ENCODE measurements at places on chromosomes 2 and 18.

DNA sequence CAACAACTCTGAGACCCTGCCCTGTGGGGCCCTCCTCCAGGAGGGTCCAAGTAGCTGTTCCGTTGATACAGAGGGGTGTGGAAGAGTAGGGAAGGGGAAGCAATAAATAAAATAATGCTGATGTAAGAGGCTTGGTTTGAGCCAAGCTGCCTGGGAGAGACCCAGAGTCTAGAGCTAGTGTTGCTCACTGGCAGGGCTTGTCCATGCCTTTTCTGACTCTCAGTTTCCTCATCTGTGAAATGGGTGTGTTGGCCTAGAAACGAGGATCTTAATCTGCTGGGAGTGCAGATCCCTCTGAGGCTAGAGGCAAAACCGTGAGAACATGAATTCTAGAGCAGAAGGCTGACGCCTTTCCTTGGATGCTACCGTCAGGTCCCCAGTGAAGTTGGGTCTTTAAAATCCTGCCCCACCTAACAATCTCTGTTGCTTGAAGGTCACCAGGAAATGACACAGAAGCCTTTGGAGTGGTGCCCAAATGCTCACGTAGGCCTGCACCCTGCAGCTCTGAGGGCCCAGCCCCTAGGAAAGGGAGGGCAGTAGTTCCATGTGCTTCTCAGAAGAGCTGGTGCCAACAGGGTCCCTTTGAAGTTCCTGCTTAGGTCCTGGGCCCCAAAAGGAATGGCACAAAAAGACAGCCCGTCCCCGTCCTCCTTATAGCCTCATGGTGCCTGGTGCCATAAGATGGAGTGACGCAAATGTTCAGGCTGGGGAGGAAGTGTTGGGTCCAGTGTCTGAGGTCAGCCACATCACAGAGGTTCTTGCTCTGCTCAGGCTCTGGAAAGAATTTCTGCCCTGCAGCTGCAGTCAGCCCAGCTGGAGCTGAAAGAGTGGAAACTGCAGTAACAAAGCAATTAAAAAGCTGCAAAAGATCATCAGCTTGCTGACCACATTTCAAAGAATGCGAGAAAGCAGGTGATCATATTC, 73.2 kb upstream of the SMAD2 start:
- no peak for ATAC-seq

DNA sequence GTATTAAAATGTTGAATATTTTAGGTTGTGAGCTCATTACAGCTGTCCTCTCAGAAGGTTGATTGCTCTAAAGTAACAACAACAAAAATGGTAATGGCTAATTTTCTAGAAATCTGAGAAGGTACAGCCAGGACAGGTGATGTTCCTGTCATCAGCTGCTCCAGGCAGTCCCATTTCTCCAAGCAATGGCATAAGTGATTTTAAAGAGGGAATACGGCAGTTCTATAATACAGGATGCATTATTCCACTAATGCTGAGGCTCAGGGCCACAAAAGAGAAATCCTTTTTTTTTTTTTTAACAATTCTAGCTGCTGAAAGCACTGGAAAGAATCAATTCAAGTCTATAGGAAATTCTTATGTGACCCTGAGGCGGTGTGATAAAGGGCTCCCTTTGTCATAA, 199.9 kb downstream of the PMAIP1 start:
- ATAC-seq = no peak

- ATAC-seq = no peak
Observed at GRCh38 chr2:74238879-74239278, 40.5 kb downstream of the MTHFD2 start.

DNA sequence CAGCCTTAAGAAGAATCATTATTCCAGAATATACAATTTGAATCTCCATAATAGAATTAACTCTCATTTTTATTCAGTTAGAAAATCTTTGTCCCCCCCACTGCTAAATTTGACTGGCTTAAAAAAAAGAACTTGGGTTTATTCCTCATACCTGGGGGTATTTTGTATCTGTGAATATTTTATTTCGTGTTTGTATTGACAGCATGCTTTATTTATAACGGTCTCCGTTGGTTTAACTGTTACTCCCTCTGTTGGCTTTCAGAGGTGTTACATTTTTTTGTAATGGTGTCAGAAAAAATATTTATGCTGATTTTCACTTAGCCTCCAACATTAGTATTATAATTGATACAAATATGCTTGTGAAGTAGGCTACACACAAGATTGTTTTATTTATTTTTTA, 109.1 kb downstream of the HAUS1 start:
- ATAC-seq = no peak

DNA sequence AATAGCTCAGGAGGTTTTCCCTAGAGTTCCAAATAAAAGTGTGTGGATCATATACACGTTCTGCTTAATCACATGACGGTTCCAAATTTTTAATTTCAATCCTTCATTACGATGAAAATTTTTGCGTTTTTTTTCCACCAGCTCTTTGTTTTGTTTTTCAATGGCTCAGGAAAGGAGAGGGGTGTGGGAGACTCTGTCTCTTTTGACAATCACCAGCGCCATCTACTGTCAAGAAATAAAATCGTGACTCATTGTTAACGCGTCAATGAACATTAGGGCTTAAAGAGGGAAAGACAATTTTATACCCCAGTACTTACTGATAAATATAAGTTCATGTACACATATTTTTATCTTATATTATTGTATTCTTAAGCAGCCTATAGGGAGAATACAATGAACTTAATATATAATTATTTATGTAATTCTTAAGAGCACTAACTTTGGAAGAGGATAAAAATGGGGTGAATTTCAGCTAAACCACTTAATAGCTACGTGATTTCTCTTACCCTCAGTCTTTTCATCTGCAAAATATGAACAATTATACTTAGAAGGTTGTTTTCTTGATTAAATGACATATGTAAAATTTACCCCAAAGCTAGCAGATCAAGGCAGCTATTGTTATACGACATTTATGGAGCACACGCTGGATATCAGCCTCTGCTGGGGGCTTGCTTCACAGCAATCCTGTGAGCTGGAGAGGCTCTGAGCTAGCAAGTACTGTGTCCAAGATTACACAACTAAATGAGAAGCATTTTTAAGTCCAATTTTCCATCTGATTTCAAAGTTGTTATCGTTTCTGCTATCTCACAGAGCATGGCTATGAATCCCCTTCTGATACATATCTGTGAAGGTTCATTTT, 47.4 kb upstream of the RMDN2 start:
- peak; percentile 79 for ATAC-seq

DNA sequence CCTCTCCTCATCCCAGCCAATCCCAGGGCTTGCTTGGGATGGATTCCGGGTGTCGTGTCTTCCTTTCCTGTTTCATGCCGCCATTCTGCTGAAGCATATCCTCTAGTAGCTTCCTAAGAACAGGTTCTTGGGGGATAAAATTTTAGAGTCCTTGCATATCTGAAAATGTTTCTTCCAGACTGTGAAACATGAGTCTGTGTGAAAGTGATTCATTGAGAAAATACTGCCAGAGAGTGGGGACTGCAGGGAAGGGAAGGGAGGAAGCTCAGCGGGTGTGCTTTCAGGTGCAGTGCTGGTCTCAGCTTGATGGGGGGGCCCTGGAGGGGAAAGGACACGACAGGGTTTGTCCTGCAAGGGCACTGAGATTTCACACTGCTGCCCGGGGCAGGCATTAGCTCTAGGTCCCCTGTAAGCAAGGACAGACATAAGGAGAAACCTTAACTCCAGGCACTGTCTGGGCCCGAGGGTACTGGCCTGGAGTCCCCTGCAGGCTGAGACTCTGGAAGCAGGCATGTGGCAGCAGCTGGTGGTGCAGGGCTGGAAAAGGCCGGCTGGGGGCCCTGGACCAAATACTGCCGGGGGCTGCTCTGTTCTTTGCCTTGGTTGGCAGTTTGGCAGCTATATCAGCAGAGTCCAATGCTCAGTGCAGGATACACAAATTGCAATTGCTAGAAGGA, 97.6 kb upstream of the HS6ST1 start:
- no peak for ATAC-seq

- no peak for ATAC-seq
Observed at GRCh38 chr2:163808406-163808805, 72.6 kb upstream of the FIGN start.

- peak; percentile 24 for ATAC-seq
Observed at GRCh38 chr2:27527182-27527581, 30.5 kb downstream of the GCKR start.

DNA sequence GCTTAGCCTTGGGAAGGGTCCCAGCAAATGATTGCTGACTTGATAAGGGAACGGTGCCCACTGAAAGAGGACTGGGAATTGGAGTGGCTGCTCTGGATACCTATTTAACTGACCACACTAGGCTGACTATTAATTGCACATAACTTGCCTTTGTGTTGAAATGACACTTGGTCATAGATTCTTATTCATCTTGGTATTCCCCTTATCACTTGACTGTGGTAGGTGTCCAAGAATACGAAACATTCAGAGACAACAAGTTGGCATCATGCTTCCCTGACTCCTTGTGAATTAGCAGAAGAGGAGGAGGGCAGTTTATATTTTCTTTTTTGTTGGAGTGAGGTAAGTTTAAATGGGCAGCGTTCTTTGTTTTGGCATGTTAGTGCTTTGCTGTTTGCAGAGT, 13.4 kb downstream of the FMNL2 start:
- ATAC-seq = no peak

DNA sequence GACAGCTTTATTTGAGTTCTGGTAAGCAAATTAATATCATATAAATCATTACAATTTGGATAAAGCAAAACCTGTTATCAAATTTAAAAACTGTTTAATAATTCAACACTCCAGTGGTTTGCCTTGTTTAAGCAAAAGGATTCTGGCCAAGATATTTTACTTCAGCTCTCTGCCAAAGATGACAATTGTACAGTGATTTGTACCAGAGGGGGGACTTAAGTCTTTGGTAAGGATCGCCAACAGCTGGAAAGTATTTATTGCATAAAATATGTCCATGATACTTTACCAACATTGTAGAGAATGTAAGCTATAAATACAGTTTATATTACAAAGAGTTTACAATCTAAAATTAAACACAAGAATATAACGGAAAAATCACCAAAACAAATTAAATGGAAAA, 13.8 kb downstream of the PREPL start:
- ATAC-seq = no peak

DNA sequence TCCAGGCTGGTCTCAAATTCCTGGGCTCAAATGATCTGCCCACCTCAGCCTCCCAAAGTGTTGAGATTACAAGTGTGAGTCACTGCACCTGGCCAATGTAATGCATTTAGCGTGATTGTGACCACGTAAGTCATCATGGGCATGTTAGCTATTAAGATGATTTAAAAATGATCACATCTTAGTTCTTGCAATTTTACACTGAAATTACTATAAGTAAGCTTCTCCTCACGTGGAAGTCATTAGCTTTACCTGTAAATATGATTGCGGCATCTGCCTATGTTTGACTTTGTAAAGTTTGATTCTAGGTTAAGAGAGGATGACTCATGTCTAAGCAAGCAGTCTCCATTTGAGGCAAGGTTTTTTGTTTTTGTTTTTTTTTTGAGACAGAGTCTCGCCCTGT, 85.5 kb downstream of the PMAIP1 start:
- ATAC-seq = no peak

DNA sequence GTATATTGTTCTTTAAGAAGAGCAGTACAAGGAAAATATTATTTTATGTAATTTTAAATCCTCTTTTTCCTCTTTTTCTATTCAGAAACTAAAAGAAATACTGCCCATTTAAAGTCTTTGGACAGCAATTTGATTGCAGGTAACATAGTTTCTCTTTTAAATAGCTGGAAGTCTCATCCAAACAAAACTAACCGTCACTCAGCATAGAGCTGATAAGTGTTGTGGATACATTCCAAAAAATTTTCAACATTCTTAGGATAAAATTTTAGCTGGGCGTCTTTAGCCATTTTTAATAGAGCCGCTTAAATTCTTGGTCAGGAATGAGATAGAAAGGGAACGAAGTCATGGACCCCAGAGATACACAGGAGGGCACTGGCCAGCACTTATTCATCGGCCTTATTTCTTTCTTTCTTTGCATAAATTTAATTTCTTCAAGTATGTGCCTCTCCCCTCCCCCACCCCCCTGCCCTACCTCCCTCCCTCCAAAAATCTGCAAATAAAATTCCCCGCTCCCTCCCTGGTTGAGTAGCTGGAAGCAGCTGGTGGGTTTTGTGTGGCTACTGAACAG, 81.7 kb downstream of the GBX2 start:
- ATAC-seq = no peak

DNA sequence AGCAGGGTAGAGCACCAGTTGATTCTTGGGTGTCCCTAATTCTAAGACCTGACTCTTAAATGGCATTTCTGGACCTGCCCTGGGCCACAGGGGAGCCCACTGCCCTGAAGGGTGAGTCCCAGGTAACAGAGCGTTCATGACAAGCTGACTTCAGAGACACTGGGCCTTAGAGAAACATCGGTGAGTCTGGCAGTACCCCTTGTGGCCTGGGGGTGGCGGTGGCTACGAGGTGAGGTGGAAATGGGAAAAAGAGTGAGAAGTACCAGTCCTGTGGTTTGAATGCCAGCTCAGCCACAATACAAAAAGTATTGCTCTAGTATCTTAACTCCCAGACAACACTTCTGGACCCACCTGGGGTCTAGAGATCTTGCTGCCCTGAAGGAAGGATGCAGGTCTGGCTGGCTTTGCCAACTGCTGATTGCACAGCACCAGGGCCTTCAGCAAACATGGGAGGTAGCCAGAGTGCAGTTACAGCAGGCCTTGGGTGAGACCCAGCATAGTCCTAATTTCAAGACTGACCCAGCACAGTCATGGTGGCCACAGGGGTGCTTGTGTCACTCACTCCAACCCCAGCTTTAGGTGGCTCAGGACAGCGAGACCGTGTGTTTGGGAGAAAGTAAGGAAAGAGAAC, 44.5 kb downstream of the USP34 start:
- peak; percentile 95 for ATAC-seq

DNA sequence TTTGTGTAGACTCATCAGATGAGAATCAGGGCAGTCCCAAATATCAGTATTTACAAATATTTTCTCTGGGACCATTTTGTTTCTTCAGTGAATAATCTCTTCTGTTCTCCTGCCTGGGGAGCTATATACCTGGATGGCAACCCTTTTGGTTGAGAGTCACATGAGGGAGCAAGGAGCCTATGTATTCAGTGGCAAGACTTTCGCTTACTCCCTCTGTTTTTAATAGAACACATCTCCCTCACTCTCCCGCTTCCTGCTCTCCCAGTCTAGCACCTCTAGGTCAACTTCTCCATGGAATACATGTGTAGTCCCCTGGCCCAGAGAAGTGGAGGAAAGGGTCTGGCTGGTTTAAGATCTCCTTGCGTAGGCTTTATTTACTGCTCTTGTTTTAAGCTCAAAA, 600.3 kb downstream of the CCDC85A start:
- no peak for ATAC-seq

- ATAC-seq = no peak
Observed at GRCh38 chr2:128291161-128291843, 27.4 kb downstream of the HS6ST1 start.

DNA sequence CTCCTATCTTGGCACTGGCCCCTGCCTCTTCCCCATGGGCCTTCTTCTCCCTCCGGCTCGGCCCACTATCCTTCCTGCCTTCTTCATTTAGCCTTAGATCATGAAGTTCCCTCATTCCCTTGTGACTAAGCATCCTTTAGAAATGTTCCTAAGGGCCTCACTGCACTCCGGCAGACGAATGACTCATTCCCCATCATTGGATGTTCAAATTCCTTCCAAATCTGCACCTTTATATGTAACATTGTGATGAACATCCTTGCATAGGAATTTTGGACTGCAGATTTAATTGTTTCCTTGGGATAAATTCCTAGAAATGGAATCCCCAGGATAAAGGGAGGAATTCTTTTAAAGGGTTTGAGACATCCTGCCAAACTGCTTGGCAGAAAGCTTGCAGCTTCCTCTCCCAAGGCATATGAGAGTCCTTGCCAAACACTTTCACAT, 19.0 kb downstream of the CRACDL start:
- ATAC-seq = no peak

Data from activated T-helper 17 cell treated with anti-CD3 and anti-CD28 coated beads, Interleukin-2, amount 50 U/mL, for 72 hours (primary cell).